ENCODE measurements at places on chromosomes 13 and 19.

- no peak for DNase-seq
Measured at GRCh38 chr13:89827552-89827951, 1519.9 kb upstream of the MIR17HG start.

DNA sequence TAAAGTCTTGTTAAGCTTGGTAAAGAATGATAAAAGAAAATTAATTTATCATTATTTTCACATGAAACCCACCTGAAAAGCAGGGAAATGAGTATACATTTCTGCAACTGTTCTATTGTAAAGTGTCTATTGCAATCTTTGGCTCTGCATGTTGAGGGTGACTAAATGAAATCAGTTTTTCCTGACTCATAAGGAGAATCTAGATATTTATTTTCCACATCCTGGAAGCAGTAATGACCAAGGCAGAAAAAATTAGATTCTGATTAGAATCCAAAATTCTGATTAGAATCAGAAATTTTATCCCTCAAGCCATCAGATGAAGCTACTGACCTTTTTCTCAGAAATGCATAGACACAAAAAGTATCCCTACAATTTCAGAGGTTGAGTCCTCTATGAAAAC is 178.4 kb downstream of the MYO16 start:
- DNase-seq, result no peak

GRCh38 chr13:52070929-52071523 is 46.5 kb downstream of the UTP14C start:
- DNase-seq, result no peak

DNA sequence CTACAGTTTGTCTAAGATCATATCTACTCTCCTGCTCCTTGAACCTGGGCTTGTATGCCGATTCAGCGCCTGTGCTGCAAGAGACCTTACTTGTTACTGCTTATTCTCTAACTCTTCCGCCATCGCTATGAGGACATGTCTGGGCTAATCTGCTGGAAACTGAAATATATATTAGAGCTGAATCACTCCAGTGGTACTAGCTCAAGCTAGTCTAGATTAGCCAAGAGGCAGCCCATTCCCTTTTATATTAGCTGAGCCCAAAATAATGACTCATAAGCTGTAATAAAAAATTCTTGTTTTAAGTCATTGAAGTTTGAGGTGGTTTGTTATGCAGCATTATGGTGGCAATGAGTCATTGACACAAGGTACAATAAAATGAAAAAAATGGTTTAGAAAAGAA is 52.8 kb downstream of the SLC6A16 start:
- no peak for DNase-seq

DNA sequence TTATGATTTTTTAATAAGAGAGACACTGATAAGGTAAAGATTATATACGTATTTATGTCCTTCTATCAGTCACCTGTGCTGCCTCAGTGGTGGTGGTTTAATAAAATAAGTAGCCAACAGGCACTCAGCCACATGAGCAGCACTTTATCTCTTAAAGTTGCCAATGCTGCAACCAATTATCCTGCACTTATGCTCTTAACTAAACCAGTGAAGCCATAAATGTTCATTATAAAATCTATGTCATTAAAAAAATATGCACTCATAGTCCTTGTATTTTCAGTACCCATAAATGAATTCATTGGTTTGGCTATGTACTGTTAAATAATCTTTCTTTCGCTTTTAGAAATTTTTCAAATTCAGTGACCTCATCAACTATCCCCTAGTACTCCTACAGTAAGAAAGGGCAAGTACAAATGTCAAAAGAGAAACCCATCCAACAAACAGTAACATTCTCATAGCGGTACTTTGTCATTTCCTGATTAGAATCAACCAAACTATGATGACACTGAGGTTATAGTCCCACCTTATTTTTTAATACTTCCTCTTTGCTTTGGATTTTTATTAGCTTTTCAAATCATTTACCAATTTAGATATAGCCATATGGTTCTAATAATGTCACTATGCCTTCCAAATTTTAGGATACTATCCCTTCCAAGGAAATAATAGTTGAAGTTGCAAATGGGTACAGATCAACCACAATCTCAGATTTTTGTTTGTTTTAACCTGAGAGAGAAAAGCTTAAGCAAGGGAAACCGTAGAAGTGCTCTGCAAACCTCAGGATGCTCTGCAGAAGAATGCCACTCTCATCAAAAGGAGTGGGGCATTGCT is 190.9 kb downstream of the KLF12 start:
- DNase-seq, result no peak

DNA sequence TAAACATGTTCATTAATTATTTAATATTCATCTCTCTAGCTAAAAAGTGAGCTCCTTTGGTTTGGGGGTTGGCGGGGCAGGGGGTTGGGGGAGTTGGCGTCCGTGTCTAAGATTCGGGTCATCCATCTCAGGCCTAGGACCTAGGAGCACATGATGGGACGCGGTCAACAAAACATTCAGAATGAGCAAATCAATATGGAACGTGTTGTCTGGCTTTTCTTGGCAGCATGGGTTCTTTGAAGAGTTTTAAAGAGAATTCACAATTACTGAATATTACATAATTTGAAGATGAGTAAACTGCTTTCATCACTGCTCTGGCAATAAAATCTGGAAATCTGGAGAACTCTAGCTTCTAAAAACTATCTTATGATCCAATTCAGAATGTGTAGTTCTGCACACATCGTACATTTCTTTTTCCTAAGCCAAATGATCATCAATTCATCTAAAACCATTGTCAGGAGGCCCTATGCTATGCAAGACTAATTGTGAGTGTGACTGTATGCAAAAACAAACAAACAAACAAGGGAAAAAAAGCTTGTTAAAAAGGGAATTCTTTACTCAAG is 5.4 kb upstream of the ARGLU1 start:
- DNase-seq, result no peak

DNA sequence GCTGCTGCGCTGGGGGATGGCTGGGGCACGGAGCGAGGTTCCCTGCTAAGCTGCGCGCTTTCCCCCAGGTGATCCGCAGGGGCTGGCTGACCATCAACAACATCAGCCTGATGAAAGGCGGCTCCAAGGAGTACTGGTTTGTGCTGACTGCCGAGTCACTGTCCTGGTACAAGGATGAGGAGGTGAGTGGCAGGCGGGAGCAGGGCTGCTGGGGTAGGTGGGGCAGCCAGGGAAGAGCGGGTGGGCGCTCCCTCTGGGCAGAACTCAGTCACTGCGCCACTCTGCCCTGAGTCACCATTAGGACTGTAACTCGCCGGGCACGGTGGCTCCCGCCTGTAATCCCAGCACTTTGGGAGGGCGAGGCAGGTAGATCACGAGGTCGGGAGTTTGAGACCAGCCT is 23.8 kb downstream of the TMED1 start:
- no peak for DNase-seq

DNA sequence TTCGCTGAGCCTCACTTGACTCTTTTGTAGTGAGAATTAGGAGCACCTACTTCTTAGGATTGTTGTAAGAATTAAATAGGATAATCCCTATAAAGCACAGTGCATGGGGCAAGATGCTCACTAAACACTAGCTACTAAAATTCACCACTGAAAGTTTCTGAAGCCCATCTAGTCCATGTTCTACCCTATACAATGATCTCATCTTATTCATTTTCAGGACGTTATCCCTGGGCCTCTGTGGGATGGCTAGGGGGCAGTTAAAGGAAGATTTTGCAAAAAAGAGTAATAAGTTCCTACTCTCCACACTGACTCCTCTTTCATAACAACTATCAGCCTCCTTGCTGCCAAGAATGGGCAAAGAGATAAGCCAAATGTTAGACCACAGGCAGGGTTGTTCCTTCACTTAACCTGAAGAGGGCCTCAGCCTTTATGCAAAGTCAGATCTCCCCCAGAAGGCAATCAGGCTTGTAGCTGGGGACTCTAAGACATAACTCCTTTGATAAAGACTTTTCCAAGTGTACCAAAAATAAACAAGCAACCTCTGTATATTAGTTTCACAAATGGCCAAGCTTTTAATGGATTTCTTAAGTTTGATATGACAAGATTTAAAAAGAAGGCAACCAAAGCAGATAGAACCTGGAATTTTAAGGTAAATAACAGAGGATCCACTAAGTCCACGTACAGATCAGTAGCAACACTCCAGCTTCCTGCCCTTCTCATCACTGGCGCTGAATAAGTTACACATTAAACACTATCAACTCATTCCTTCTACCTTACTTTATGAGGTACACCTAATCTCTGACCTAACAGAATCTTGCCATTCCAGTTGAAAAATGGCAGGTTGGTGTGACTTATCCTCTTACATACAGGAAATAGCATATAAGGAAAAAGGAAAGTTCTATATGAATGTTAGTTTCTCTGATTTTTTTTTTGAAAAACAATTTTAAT is 44.4 kb downstream of the ELF1 start:
- no peak for DNase-seq

DNA sequence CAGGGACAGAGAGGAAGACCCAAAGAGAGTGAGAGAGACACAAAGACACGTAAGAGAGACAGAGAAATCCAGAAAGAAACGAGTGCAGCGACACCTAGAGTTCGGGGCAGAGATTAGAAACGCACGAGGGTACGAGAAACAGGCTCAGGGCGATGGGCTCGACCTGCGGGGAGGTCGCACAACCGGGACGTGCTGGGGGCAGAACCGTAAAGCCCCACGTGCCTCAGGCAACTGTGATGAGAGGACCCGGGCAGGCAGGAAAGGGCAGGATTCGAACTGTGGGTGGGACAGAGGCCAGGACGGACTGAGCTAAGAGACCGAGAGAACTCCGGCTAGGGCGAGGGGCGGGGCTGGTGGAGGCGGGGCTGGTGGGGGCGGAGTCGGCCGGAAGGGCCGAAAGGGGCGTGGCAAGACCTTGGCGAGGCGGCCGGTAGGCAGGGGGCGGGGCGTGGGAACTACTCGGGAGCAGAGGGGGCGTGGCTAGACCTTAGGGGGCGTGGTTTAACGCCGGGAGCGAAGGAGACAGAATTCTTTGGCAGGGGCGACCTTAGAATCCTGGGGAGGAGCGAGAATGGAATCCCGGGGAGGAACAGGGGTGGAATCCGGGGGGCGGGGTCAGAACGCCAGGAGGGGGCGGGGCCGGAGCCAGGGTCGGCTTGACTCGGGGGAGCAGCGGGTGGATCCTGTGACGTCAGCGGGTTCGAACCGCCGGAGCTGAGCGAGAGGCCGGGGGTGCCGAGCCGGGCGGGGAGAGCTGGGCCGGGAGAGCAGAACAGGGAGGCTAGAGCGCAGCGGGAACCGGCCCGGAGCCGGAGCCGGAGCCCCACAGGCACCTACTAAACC is at the start of gene NECTIN2:
Gene NECTIN2 (plus strand): TSS at position 686 of the 843 bp plus-strand sequence. CDS start 229 bp downstream, outside the sequence.
- DNase-seq, result peak; percentile 94

GRCh38 chr19:44723952-44724319 is 24.6 kb upstream of the BCL3 start:
- peak; percentile 86 for DNase-seq

GRCh38 chr13:111046590-111047141 is 68.4 kb upstream of the ARHGEF7 start:
- no peak for DNase-seq

GRCh38 chr19:37699057-37699456 is 20.5 kb downstream of the ZNF607 start:
- DNase-seq, result no peak

DNA sequence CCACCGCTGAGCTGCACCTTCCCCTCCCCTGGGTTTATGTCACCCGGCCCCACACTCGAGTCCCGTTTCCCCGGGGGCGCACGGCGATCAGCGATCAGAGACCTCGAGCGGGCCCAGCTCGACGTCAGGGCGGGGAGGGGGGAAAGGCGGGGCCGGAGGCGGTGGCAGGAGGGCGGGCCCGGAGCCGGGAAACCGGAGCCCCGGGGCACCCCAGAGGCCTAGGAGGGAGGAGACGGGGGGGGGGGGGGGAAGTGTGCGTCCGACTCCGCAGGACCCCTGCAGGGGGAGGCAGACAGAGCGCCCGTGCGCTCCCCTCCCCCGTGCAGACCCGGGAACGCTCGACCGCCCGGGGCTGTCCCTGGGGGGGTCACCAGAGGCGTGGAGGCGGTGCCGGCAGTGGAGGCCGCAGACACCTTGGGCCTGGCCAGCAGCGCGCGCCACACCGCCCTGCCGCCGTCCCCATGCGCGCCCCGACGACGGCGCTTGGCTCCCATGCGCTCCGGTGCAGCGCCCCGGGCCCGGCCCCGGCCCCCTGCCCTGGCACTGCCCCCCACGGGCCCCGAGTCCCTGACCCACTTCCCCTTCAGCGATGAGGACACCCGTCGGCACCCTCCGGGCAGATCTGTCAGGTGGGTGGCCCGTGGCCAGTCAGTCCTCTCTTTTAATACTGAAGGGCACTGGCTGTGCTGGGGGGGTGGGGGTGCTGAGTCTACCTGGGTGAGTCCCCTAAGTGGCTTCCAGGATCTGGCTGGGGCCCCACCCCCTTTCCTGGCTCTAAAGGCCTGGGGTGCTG is 11.8 kb downstream of the PDE4A start:
- no peak for DNase-seq

GRCh38 chr13:73040484-73040883 is 18.3 kb upstream of the KLF5 start:
- no peak for DNase-seq

DNA sequence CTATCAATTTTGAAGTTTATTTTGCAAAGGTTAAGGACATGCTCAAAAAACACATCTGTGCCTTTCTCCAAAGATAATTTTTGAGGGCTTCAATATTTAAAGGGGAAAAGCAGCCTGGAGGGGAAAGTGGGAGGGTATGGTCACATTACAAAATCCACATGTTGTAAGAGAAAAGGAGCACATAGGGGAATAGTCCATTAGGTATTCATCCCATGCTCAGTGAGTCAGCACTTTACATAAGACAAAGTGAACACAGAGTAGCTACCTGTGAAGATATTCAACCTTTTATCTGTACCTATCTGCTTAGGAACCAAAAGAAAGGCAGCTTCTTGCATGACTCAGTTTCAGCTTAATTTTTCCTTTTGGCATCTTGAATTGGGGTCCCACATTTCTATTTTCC is 932.0 kb downstream of the SLITRK6 start:
- DNase-seq, result no peak

GRCh38 chr13:49549289-49549688 is 36.1 kb downstream of the RCBTB1 start:
- DNase-seq, result no peak

- DNase-seq, result no peak
Measured at GRCh38 chr13:37148501-37148900, 43.0 kb upstream of the CSNK1A1L start.

- no peak for DNase-seq
Measured at GRCh38 chr13:95620030-95620824, 24.3 kb downstream of the DZIP1 start.

GRCh38 chr13:112983042-112983305 is 14.0 kb downstream of the MCF2L start:
- no peak for DNase-seq

DNA sequence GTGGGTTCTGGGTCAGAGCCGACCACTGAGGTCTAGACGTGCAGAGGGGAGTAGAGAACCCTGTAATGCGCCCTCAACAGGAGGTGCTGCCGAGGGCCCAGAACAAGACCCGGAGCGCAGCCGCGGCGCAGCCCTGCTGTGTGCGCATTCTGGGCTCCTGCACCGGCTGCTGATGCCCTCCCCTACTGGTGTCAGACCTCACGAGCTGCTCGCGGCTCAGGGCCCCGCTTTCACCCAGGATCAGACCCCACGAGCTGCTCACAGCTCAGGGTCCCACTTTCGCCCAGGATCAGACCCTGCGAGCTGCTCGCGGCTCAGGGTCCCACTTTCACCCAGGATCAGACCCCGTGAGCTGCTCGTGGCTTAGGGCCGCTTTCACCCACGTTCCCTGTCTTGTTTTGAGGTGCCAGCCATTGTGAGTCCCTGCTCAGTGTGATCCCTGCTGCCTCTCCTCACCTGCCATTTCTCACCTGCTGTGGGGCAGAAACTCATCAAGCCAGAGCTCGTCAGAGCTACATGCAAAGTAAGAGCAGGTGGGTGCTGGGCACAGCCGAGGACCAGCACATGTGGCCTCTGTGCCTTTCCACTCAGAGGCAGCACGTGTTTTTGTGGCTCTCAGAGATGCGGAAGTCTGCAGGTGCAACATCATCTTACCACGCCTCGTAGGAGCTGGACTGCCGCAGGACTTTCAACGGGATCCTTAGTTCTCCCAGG is 47.0 kb upstream of the C13orf46 start:
- DNase-seq, result no peak
